Stimulated activated CD4-positive, alpha-beta T cell treated with anti-CD3 and anti-CD28 coated beads, TNF-alpha, amount 100 ng/mL, for 48 hours (primary cell): ENCODE measurements at places on chromosomes 12 and 14.

- DNase-seq, result peak; percentile 69
Observed at GRCh38 chr12:123043536-123044001, 63.1 kb downstream of the ARL6IP4 start.

DNA sequence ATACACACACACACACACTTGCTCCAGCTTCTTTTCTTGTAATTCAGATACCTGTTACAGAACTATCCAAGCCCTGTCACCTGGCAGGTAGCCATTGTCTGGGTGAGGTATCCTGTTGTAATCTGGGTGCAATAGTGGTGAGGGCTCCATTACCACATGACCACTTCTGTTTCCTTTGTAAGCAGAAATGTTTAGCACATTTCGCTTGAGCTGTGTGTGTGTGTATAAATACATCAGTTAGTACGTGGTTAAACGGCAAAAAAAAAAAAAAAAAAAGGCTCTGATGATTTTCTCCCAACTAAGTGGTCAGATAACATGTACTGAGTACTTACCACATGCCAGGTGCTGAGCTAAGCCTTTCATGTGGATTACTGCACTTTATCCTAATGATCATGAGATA lies 129.3 kb upstream of the SSTR1 start:
- no peak for DNase-seq

GRCh38 chr12:753611-754472 lies 1.5 kb downstream of the WNK1 start:
- peak; percentile 24 for DNase-seq

- DNase-seq, result no peak
Observed at GRCh38 chr14:92610849-92611271, 97.3 kb downstream of the RIN3 start.

DNA sequence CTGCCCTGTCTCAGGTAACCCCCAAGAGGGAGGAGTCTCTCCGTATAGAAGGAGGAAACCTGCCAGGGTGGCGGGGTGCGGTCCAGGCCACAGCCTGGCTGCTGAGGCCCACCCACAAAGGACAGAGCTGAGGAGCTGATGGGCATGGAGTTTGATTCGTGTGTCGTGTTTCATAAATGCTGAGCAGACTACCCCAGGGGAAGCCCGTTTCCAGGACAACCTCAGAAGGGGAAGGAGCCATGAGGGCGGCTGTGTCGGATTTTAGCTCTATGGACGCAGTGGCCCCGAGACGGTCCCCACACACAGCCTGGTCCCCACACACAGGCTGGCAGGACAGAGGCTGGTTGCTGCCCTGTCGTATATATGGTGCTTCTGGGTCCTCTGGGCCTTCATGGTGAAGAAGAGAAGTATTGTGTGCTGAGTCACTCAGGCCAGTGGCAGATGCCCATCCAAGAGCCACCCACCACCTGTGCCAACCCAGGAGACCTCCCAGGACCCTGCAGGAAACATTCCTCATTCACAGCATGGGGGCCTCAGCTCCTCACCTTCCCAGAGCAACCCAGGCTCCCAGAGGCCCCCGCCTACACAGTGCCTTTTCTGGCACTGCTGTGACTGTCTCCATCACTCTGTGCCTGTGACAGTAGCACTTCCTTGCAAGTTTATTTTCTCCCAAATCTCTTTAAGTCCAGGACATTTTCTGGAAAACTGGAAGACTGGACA lies 63.1 kb upstream of the RIN3 start:
- no peak for DNase-seq

- peak; percentile 41 for DNase-seq
Observed at GRCh38 chr14:54902521-54903420, at the start of gene GCH1. TSS of gene GCH1 (minus strand) at chr14:54902826. CDS start at chr14:54902663, 163 bp downstream.

- DNase-seq, result no peak
Observed at GRCh38 chr14:99668307-99669295, 15.5 kb upstream of the CYP46A1 start.

- DNase-seq, result no peak
Observed at GRCh38 chr12:50110762-50111351, 1.2 kb upstream of the COX14 start.

- DNase-seq, result no peak
Observed at GRCh38 chr14:53784688-53785087, 171.9 kb downstream of the BMP4 start.

- DNase-seq, result no peak
Observed at GRCh38 chr12:52122540-52122871, 43.0 kb downstream of the SMIM41 start.

GRCh38 chr12:8661016-8661415 lies 1.6 kb downstream of the MFAP5 start:
- no peak for DNase-seq

DNA sequence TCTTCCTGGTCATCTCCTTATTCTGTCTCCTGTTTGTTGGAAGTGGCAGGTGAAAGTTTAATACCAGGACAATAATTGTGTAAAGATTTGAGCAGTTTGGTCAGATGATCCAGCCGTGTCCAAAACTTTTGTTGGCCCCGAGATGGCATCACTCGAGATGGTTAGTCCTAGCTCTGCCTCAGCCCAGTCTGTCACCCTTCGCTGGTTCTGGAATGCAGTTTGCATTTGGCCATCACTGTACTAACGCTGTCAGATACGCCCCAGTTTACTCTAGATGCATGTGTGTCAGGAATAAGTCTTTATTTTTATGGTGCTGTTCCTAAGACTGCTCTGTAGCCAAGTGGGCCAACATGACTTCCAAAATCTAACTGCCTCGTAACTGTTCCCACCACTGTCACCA lies 79.6 kb downstream of the MOK start:
- no peak for DNase-seq

GRCh38 chr14:52458721-52459085 lies 93.6 kb downstream of the TXNDC16 start:
- no peak for DNase-seq

GRCh38 chr12:61188801-61189595 lies 1071.2 kb upstream of the USP15 start:
- DNase-seq, result no peak

DNA sequence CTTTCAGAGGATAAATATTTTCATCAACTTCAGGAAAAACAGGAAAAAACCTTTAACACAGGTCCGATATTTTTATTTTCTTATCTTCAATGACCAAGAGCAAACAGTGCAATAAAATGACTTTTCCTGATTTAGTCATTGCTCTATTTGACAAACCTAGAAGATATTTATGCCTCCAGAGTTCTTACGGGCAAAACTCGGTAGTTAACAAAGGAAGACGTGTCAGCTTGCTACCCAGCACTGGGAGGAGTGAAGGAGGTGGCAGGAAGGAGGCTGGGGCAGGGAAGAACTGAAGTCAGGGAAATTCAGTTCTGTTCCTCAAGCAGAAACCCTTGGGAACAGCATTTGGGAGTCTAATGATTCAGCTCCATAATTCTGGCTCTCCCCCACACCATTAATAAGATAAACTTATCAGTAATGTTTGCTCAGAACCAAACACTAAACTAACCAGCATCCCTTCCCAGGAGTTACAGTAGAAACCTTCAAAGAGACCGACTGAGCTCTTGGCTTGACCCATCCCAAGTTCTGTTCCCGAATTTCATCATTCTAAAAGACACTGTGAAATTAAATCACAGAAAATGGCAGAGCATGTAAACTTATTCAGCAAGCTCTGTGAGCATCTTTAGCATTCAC lies 163.3 kb downstream of the APAF1 start:
- DNase-seq, result no peak
